ENCODE measurements at places on chromosomes 16 and 17.

DNA sequence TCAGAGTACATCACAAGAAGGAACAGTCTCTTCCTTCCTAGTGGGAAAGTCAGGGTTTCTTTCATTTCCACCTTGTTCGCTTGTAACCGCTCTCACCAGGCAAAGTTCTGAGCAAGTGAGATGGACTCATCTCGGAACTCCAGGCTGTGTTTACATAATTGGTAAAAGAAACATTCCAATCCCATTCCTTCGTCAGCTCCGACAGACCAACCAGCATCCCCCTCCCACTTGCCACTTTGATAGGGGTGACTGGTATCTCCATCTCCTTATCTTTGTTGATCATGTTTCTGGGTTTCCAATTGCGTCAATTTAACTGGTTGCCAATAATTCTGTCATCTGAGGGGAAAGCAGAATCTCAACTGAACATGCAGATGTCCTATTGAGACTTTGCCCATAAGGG is 36.8 kb upstream of the LYRM9 start:
- peak; percentile 12 for DNase-seq

DNA sequence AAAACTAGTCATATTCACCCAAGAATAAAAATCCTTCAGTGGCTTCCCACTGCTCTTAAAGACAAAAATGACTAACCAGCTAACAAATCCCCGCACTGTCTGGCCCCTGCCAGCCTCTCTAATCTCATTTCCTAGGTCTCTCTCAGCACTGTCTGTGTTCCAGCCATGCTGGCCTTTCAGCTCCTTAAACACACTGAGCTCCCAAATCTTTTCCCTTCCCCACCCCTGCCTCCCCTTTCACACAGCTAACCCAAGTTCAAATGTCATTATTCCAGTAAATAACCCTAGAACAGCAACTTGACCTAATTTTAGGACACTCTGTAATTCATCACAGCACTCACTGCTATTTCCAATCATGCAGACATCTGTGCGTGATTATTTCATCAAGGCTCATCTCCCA is 7.8 kb downstream of the SHCBP1 start:
- no peak for DNase-seq

DNA sequence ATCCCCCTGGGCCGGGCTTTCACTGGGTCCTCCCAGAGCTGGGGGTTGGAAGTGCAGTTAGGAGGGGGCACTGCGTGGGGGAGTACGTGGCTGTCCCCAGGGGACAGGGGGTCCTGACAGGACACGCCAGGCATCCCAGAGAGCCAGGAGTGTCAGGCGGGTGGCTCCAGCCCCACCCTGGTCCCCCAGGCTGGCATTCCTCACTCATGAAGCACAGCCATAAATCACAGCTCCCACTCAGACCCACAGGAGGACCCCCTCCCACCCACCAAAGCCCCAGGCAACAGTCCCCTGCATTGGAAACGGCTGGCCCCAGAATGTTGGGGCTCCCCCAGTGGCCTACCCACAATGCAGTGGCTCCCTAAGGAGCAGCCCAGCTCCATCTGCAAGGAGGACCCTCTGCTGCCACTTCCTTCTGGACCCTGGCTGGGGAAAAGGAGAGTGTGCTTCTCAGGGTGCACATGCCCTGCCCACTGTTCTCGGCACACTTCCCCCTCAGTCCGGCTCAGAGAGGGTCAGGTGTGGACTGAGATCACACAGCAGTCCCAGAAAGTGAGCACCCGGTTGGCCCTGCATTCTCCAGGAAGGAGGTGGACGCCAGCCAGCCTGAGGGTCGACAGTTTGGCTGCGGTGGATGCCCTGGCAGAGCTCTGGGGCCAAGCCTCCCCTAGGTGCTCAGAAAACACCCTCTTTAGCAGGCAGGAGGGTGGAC is 7.3 kb upstream of the FOXN1 start:
- DNase-seq: no peak

- DNase-seq: no peak
Observed at GRCh38 chr16:50765260-50765659, 23.4 kb downstream of the CYLD start.

DNA sequence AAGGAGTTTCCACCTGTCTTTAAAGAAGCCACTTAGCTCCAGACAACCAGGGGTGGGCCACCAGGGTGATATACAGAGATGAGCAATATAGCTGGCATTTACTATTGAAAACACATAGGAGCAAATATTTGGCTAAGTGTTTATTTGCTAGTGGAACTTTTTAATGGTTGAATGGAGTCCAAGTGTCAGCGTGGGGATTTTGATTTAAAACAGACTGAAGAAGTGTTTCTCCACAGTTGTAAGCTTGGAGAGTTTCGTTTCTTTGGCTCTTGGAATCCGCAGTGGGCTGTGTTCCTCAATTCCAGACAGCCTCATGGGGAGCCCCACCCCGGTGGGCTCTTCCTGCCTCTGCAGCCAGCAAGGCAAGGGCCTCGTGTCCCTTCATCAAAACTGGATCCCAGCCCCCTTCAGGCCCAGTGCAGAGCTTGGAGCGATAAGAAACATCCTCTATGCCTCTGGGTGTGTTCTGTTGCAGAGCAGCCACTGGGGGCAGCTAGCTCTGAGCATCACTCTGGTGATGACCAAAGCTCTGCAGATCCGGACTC is 36.1 kb downstream of the NOG start:
- peak; percentile 73 for DNase-seq

GRCh38 chr16:86044241-86044671 is 145.3 kb downstream of the IRF8 start:
- peak; percentile 79 for DNase-seq

- no peak for DNase-seq
Observed at GRCh38 chr17:50708050-50709000, 611 bp upstream of the ANKRD40 start.

DNA sequence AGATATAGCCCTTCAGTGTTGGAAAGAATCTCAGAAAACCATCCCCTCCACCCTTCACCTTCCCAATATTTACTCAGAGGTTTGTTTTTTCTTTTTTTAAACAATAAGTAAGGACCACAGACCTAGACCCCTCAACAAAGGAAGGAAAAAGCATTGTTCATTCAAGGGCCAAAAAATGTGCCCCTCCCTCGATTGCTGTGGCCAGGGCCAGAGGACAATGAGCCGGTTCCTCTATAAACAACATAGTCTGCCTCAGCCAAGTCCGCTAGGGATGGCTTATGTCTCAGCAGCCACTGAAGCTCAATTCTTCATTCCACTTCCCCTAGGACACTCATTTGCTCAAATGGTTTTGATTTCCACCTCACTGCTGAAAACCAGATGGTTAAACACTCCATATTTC is 24.0 kb downstream of the TRIM16 start:
- no peak for DNase-seq

DNA sequence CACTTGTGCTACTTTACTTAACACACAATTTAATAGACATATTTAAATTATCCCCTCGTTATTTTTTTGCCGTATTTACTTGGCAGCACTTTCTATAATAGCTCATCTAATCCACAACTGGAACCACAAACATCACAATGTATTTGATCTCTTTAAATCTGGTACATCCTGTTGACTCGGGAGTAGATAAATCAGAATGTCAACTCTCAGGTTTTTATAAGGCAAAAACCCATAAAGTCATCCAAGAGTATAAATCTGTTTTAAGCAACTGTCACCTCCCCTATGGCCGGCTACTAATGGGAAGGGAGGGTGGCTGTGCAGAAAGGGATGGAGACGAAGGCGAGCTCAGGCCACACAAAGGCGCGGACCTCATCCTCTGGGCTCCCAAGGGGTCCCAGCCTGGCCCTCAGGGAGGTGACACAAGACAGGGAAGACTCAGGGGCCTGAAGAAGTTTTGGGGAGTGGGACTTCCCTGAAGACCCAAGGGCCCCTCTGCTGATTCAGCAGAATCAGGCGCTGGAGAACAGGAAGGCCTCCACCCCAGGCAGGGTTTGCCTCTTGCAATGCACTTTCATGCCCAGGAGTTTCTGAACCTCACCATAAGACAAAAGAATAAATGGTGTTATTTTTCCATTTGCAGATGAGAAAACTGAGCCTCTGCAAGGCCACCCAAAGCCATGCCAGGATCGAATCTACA is 122.5 kb downstream of the ZNF423 start:
- DNase-seq: no peak

GRCh38 chr17:16935241-16935663 is 36.7 kb downstream of the TNFRSF13B start:
- no peak for DNase-seq

DNA sequence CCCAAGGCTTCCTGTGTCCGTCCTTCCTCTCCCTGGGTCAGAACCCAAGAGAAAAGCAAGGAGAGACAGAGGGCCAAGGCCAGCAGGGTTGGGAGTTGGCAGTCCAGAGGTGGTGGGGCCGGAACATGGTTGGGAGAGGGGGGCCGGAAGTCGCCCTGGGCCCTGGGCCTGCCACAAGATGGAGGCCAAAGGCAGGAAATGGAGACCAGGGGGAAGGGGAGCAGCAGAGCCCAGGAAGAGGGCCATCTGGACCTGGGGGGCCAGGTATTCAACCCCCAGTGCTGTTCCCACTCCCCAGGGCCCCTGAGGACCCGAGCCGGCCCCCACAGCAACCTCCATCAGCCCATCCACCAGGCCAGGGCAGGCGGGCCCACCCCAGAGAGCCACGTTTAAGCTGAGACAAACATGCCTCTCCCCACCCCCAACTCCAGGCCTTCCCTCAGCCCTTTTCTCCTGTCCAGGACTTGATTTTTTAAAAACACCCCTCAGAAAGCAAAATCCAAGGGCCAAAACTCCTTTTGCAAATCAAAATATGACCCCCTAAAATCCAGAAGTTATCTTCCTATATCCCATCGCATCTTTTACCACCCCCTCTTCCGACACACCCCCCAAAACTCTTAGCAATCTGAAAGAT is 4.4 kb upstream of the BCL6B start:
- DNase-seq: no peak

GRCh38 chr16:30996985-30997724 is 12.1 kb downstream of the HSD3B7 start:
- peak; percentile 98 for DNase-seq

DNA sequence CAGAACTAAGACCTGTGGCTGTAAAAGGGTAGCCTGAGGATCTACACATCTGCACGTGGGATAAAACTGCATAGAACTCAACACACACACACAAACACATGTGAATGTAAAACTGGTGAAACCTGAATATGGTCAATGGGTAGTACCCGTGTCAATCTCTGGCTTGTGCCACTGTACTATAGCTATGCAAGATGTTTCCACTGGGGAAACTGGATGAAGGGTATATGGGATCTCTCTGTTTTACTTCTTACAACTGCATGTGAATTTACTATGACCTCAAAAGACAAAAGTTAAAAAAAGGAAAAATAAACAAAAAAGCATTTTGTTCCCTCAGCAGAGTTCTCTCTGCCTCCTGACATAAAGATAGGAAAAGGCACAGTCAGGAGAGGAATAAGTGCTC is 143.3 kb upstream of the LHX1 start:
- DNase-seq: no peak

DNA sequence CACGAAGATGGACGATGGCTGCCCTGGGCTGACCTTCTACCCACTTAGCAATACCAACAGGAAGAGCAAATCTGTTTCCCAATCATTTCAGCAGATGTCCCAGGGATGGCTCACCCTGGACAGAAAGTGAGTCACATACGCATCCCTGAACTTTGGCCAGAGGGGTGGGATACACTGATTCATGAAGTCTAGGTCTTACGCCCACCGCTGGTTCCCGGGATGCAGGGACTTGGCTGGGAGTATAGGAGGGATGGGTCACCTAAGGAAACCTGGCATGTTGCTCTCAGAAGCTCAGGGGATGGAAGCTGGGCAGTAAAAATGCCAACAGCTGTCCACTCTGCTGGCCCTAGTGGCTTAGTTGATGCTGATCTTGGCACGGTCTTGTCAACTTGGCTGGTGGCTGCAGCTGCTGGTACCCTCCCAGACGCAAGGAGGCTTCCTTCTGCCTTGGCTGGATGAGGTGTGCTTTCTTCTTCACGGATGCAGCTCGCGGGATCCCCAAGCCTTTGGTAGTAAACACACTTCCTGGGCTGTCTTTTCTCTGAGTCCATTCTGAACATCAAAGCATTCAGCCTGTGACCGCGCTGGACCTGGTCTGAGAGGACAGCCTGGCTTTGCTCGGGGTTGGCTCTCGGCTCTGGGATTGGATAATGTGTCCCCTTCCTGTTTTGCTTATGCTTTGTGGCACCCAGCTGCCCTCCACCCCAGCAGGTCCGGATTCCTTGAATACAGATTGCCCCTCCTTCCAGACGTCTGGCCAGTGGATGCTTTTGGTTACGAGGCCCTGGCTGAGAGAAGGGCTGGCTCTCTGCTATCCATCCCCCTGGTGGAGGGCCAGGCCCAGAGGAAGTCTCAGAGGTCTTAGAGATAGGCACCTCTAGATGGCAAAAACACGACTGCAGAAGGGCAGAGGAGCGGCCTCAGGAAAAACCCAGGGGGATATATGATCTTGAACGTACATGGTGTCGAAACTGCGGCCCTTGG is 71.5 kb downstream of the RAP1GAP2 start:
- DNase-seq: no peak

Data from AG08396 (cell line).